ENCODE measurements at places on chromosomes 1 and 21.

- DNase-seq: no peak
Measured at GRCh38 chr1:243892456-243892855, 42.4 kb upstream of the AKT3 start.

- DNase-seq: no peak
Measured at GRCh38 chr1:167826127-167826526, 87.8 kb downstream of the ADCY10 start.

- DNase-seq: no peak
Measured at GRCh38 chr1:89918127-89918793, 76.7 kb upstream of the ZNF326 start.

GRCh38 chr1:171716616-171717015 lies 25.2 kb downstream of the VAMP4 start:
- DNase-seq: no peak

- DNase-seq: no peak
Measured at GRCh38 chr21:37642493-37642892, 273.8 kb downstream of the KCNJ6 start.

GRCh38 chr1:115166531-115167091 lies 77.3 kb upstream of the TSPAN2 start:
- DNase-seq: no peak

DNA sequence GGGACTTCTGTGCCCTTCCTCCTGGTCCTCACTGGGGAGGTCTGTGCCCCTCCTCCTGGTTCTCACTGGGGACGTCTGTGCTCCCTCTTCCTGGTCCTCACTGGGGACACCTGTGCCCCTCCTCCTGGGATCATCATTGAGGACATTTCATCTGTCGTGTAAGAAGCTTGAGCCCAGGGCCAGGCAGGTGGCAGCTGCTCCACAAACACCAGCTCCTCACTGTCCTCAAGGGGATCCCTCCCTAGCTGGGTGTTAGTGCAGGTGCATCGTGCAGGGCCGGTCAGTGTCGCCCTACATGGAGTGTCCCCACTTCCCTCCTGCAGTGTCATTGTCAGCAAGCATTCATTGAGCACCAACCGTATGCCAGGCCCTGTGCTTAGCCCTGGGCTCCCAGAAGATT lies 312.7 kb downstream of the PTPRU start:
- DNase-seq: no peak

DNA sequence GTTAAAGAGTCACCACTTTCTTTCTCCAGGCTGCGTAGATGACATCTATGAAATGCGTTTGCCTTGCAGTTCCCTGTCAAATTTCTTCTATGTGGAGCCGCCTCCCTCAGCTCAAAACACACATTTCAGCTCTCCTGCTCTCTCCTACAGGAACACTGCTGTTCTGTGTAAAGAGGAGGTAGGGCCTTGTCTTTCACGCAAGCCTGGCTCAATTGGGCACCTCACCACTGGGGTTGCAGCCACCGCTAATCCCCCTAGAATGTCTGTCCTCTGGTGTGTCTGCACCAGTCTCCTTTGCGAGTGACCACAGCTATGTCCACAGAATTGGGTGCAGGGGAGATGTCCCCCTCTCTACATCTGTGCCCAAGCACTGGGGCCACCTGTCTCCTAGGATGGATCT lies 31.8 kb upstream of the CFHR4 start:
- no peak for DNase-seq

DNA sequence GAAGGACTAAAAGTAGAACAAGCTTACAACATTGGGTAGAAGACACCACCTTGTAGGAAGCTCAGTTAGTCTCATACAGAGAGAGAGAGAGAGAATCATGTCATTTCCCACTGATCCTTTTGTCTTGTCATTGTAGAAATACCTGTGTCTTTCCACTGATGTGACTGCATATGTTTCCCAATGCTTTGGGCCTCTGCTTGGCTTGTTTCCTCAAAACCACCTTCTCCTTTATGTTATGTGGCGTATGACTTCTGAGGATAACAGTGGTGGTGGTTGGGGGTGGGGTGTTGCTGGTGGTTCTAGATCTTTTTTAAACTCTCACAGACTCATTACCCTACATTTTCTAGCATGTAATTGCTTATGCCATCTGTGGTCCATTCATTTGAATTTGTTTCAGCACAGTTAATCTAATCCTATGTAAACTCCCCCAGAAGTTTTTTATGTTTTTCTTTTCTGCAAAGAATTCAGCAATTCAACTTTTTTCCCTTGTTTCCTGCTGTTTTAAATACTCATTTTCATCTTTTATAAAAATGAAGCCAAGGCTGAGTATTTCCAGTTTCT lies 9.3 kb downstream of the RGL1 start:
- DNase-seq: no peak

- no peak for DNase-seq
Measured at GRCh38 chr1:64844609-64845008, 99.7 kb downstream of the RAVER2 start.

- no peak for DNase-seq
Measured at GRCh38 chr1:156574039-156574633, 1.8 kb upstream of the IQGAP3 start.

DNA sequence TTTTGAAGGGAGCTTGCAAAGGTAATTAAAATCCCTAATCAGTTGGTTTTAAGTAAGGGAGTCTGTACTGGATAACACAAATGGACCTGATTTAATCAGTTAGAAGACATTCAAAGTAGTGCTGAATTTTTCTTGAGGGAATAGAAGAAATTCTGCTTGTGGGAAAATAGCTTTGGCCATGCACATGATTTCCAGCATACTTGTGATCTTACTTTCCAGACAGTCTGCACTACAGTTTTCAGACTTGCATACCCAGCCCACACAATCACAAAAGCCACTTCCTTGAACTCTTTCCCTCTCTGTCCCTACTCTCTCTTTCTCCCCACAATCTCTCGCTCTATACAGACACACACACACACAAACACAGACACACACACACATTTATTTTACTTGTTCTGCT lies 852.1 kb downstream of the PLA2G4A start:
- no peak for DNase-seq

DNA sequence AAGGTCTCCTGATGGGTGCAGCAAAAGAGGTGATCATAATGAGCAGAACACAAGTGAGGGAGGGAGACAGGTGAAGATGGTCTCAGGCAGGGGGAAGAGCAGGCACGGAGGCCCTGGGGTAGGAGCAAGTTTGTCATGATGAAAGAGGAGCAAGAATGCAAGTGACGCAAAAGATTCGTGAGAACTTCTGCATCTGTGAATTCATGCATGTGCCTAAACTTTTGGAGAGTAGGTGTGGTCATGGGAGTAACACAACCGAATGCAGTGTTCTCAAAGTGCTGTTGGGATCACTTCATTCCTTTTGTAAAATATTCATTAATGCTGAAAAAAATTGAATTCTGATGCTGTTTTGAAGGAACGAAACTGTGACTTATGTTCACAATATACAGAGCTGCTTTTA lies 47.3 kb upstream of the ZP4 start:
- DNase-seq: no peak

- no peak for DNase-seq
Measured at GRCh38 chr1:8493916-8494540, 176.1 kb downstream of the SLC45A1 start.

DNA sequence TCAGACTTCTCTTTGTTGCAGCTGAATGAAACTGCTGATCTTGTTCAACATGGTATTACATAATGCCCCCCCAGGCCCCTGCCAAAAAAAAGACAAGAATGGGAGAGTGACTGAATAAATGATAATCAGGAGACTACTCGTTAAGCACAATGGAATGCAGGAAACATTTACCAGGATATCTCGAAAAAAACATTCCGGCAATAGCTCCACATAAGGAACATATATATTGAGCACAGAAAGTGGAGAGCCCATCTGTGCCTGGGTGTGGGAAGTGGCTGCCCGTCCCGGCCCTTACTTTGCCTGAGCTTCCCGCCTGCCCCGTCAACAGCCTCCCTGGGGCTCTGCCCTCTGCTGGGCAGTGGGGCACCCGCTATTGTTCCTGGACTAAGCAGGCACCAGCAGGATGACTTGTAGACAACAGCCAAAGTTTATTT lies 13.3 kb downstream of the TRIM11 start:
- DNase-seq: peak; percentile 49

DNA sequence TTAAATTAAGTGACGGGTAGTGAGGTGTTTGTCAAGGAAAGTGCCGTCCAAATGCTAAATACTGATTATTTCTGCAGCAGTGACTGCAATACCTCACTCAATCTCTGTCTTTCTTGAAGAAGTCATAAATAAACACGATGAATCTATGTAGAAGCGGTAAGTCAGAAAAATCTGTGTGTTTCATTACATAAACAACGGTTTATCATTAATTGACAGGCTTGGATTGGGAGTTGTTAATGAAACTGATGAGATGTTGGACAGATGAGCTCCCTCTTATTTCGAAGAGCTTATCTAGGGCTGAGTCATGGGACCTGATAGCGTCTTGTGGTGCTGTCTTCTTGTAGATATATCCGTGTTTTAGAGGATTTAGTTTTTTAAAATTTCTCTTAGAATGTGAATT lies 92.2 kb upstream of the SAMD11 start:
- DNase-seq: no peak

DNA sequence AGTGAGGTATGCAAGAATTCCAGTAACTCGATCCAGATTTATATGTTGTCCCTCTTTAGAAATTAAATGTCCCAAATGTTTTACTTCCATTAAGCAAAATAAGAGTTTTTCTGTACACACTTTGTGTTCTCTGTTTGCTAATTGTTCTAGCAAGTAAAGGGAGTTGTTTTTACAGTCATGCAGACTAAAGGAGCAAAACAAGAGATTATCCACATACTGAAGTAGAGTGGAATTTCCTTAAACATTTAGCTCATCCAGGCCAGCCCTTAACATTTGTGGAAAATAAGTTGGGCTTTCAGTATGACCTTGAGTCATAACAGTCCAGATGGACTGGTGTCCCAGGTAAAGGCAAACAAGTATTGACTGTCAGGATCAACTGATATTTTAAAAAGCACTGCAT lies 44.1 kb upstream of the TINAGL1 start:
- no peak for DNase-seq

DNA sequence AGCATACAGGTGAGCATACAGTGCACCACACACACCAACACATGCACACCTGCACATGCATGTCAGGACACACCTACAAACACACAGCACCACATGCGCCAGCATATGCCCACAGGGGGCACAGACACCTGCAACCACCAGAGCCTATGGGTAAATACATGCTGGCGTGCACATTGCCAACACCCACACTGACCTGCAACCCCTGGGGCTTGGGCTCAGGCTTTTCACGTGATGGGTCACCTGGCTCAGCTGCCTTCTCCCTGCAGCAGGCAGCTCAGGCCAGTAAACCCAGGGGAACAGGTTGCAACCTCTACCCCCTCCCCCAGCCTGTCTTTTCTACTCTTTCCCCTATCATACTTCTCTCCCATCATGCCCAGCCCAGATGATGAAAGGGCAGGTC lies 8.1 kb downstream of the CD247 start:
- no peak for DNase-seq

DNA sequence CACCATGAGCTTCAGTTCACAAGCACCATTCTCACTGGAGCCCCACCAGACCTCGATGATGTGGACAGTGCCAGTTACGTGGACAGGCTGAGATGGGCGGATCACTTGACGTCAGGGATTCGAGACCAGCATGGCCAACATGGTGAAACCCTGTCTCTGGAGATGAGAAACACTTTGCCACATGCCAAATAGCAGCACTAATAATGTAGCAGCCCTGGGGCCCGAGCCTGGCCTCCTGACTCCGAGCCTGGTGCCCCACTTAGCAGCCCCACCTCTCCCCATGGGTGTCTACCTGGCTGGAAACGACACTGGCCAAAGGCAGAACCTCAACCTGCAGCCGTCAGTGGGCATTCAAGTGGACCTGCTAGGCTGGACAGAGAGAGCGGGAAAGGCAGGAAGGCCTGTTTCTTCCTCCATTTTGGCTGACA lies 129.1 kb downstream of the TOMM20 start:
- no peak for DNase-seq

- DNase-seq: no peak
Measured at GRCh38 chr1:185441605-185442004, 124.6 kb upstream of the IVNS1ABP start.

- no peak for DNase-seq
Measured at GRCh38 chr1:240562111-240562590, 49.8 kb downstream of the GREM2 start.

GRCh38 chr1:4119516-4120220 lies 219.6 kb upstream of the C1orf174 start:
- DNase-seq: no peak

DNA sequence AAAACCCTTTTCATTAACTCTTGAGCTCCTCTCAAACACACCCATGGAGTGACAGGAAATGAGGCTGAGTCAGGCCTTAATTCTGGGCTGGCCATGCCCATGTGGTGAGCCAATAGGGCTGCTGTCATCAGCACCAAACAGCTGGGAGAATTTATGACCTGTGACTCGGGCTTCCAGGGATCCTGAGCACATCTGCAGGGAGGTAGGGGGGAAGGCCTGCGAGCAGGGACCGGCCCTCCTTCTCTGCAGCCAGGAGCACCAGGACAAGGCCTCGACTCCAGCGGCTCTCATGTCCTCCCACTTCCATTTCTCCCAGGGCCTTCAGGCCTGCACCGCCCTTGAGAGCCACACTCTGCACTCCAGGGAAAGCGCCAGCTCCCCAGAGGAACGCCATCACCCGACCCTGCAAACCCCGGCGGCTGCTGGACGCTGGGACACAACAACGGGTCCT lies 14.6 kb downstream of the RIPK4 start:
- DNase-seq: no peak

GRCh38 chr21:32279377-32279680 lies 480 bp upstream of the MIS18A start:
- no peak for DNase-seq

DNA sequence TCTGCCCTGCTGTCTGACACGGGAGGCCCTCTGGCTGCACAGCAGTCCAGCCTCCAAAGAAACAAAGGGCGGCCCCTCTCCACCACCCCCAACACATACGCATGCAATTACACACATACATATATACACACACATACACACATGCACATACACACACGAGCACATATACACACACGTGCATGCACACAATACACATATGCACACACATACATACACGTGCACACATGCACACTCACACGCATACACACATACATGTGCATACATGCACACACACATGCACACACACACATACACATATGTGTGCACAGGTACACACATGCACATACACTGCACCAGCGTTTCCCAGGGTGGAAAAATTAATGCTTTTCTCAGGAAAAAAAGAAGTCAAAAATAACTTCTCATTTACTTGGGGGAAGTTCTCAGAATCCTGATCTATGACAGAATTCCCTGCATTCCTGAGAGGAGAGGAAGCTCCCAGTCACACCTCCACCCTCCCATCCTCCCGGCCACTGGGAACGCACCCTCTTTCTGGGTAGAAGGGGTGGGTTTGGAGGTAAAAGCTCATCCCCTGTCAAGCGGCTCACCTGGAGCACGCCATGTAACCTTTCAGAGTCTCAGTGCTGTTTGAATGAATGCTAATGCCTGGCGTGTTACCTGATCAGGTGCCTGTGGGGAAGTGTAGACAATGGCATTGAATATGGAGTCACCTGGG lies 33.1 kb upstream of the KLHDC7A start:
- DNase-seq: no peak

Measured in BE2C (cell line).